Activated naive CD4-positive, alpha-beta T cell treated with anti-CD3 and anti-CD28 coated beads, Interleukin-2, amount 50 U/mL, for 72 hours (primary cell): ENCODE measurements at places on chromosomes 3 and 15. TPM values are rescaled to one million over a fixed set of nuclear protein-coding genes. Genes with fewer than 3 reads are reported as not detected.

ZNF501 gene
- total RNA-seq = 0.64 TPM

FSIP1 gene
- 0.18 TPM for total RNA-seq

FRMD5 gene
- total RNA-seq = 2.8 TPM

SRGAP3 gene
- total RNA-seq = 1.9 TPM

NR2F2 gene
- total RNA-seq = not detected

SCN11A gene
- total RNA-seq = 0.21 TPM

TMC3 gene
- total RNA-seq = not detected

KCNAB1 gene
- not detected for total RNA-seq

NME9 gene
- total RNA-seq = not detected

PTH1R gene
- not detected for total RNA-seq

MRPL46 gene
- 36.0 TPM for total RNA-seq

FBN1 gene
- 0.52 TPM for total RNA-seq

GOLGA8G gene
- not detected for total RNA-seq

ASB14 gene
- total RNA-seq = not detected

SLCO2A1 gene
- total RNA-seq = not detected

DPPA4 gene
- total RNA-seq = 1.5 TPM

CYP11A1 gene
- not detected for total RNA-seq

TMF1 gene
- 44.3 TPM for total RNA-seq

FGD5 gene
- not detected for total RNA-seq

KNL1 gene
- 29.0 TPM for total RNA-seq

THRB gene
- total RNA-seq = not detected

MESP1 gene
- total RNA-seq = 6.2 TPM

NDN gene
- 0.27 TPM for total RNA-seq
